ENCODE measurements at places on chromosomes 16 and 17. TPM values are rescaled to one million over a fixed set of nuclear protein-coding genes. Genes with fewer than 3 reads are reported as not detected.

IKZF3 gene
- 0.83 TPM for total RNA-seq

DNA sequence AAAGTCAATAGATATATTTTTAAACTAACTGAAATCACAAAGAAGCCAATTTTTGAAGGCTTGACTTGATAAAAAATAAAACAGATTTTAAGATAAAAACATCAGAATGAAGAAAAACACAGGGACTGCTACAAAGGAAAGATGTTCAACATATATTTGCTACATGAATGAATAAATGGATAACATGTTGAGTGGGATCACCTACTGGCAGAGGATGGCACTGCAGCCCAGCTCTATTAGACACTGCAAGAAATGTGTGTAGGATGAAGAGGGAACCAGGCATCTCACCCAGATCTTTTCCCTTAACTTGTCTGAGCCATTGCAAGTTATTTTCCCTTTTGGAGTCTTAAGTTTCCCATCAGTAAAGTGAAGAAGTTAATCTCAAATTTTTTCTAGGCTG lies 4.2 kb downstream of the AIPL1 start:
- no peak for DNase-seq

- DNase-seq = peak; percentile 45
These were observed 140.0 kb downstream of the CHD9NB start for GRCh38 chr16:52912565-52913173.

- no peak for DNase-seq
These were observed 63.4 kb downstream of the PITPNC1 start for GRCh38 chr17:67440277-67441051.

GRCh38 chr17:81054308-81054707 lies 19.4 kb downstream of the BAIAP2 start:
- no peak for DNase-seq

All from adrenal gland (tissue), 19 donors.